Amygdala (tissue), 56 donors: ENCODE measurements at places on chromosomes 1 and 21.
A peak's percentile ranks its signal among the peaks of the same experiment; 100 is the strongest.

DNA sequence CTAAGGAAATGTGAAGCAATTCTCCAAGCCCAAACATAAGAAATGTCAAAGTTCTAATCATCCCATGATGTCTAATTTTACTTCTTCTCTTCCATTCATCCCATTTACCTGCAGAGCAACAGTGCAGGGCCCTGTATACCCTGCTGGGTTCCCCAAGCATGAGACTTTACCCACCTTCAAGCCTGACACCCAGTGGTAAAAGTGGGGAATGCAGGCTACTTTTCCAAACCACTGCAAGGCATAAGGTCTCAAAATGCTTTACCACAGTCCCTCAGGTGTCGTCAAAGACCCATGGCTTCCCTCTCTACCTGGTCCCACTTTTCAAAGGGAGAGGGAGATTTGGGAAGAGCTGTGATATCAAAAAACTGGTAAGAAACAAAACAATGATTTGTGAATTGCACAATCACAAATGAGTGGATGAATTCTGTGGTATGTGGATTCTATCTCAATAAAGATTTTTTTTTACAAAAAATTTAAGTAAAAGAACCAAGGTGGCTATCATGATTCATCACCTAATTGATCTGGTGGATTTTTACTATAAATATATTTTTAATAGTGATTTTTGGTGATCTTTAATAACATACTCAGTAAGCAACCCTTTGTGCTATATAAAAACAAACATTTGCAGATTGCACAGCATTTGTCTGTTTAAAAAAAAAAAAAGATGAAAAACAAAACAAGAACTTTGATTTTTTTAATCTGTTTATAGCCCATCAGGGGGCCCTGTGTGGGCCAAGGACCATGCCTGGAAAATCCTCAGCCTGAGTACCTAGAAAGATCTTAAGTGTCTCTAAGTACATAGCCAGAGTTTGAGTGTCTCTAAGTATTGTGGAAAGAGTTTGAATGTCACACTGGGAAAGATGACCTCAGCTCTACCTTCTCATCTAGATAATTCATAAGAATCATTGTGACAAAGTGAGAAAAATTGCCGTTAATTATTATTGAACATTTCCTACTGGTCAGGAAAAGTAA lies 73.1 kb upstream of the GJB5 start:
- no peak for DNase-seq

GRCh38 chr1:165228676-165229075 lies 127.8 kb downstream of the LMX1A start:
- DNase-seq: no peak

DNA sequence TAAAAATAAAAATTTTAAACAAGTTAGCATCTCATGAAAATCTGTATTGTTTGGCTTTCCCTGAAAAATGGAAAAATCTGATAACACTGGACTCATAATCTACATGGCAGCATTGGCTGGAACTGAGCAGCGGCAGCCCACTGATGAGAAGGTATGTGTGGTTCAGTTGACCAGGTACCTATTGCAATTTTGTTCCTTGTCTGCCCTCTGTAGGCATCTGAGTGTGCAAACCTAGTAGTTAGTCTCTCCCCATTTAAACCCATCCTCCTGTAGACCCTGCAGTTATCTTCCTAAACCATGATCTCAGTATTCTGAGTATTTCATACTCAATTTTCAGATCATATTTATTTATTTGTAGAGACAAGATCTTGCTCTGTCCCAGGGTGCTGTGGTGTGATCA lies 59.4 kb upstream of the SERBP1 start:
- DNase-seq: no peak

DNA sequence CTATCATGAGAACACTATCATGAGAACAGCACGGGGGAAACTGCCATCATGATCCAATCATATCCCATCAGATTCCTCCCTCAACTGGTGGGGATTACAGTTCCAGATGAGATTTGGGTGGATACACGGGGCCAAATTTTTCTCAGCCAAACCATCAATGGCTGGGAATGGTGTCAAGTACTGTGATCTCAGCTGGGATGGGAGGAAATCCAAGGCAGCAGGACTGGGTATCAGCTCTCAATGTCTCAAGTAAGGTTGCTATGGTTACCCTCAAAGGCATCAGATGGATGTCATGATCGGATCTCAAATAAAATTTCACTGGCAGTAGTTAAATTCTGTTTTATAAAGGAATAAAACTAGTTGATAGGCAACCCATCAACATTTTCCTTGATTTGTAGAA lies 399.0 kb downstream of the KCNT2 start:
- DNase-seq: no peak

DNA sequence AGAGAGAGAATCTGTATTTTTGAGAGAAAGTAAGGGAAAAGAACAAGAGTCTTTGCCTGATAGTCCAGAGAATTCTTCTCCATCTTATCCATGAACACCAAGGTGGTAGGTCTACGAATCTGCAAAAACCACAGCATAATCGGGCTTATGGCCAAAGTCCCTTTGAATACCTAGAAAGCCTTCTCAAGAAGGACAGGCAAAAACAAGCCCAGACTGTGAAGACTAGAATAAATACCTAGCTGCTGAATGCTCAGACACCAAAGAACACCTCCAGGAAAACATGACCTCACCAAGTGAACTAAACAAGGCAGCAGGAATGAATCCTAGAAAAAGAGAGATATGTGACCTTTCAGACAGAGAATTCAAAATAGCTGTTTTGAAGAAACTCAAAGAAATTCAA lies 79.2 kb downstream of the HFM1 start:
- no peak for DNase-seq

DNA sequence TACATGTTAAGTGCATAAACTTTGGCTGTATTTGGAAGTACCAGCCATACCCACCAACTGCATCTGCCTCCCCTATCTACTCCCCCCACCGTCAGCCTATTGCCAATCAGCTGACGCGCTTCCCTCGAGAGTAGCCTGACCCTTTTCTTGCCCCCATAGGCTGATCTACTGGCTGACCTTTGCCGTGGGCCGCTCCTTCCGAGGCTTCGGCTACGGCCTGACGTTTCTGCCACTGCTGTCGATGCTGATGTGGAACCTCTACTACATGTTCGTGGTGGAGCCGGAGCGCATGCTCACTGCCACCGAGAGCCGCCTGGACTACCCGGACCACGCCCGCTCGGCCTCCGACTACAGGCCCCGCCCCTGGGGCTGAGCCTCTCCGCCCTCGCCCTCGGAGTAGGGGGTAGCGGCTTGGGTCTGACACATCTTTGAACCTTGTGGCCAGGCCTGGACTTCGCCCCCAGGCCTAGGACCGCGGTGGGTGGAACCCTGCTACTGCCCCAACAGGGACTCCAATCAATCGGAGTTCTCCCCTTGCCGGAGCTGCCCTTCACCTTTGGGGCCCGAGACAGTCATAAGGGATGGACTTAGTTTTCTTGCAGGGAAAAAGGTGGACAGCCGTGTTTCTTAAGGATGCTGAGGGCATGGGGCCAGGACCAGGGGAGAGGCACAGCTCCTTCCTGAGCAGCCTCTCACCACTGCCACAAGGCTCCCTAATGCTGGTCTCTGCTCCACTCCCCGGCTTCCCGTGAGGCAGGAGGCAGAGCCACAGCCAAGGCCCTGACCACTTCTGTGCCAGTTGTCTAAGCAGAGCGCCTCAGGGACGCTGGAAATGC lies 4.0 kb downstream of the GLMP start:
- peak; percentile 86 for DNase-seq

GRCh38 chr1:161200421-161200991 lies 1.7 kb upstream of the ADAMTS4 start:
- peak; percentile 71 for DNase-seq

- DNase-seq: no peak
Measured at GRCh38 chr1:39631361-39632322, 7.8 kb downstream of the HEYL start.

- no peak for DNase-seq
Measured at GRCh38 chr1:201717286-201717685, 111.7 kb upstream of the IPO9 start.

DNA sequence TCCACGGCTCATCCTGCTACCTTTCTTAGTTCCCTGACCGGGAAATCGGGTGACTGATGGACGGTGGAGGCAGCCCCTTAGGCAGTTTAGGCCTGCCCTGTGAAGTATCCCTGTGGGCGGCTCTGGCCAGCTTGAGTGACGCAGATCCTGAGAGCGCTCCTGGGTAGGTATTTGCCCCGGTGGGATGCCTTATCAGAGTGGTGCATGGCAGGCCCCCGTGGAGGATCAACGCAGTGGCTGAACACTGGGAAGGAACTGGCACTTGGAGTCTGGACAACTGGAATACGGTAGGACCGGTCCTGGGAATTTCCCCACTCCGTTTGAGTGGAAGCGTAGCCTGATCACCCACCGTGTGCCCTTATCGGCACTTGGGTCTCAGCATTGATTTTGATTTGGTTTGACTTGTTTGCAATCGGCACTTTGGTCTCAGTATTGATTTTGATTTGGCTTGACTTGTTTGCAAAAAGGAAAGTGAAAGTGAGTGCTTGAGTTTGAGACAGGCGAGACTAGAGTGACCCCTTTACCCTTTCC lies 15.2 kb downstream of the PLA2G2F start:
- no peak for DNase-seq
